CD8-positive, alpha-beta memory T cell (primary cell): ENCODE measurements at places on chromosomes 1 and 21.

DNA sequence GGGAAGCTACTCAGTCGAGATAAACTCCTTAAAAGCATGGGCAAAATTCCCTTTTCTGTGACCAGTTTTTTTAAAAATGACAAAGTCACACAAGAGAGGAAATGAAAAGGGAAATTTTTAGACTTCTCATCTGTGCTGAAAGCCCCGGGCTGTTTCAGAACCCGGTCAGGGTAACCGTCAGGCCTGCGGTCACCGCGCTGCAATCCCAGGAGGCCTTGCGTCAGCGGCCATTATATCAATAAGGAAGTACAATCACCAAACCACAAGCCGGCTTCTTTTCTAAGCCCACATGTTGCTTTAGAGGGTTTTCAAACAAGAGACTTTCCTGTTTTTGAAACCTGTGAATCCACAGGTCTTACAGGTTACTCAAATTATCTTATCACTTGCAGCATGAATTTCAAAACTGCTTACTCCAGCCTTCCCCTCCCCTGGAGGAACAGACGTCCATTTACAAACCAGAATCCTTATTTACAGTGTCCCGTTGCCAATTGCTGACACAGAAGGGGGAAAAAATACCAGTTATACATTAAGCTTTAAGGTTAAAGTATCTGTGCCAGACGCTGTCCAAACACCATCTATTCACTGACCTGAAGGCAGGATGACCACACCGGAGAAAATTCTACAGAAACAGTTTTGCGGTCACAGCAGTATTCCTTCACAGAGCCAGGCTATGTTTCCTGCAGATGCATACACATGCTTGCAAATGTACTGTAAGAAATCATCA lies 165.3 kb downstream of the TOMM20 start:
- DNase-seq = peak; percentile 83

GRCh38 chr21:44090325-44090724 lies 16.9 kb upstream of the PWP2 start:
- DNase-seq = no peak

GRCh38 chr21:43913928-43914327 lies 48.9 kb downstream of the AGPAT3 start:
- no peak for DNase-seq

- DNase-seq = no peak
Observed at GRCh38 chr1:10838541-10838940, 42.1 kb upstream of the CASZ1 start.

- no peak for DNase-seq
Observed at GRCh38 chr21:39724944-39725343, 20.0 kb upstream of the IGSF5 start.

DNA sequence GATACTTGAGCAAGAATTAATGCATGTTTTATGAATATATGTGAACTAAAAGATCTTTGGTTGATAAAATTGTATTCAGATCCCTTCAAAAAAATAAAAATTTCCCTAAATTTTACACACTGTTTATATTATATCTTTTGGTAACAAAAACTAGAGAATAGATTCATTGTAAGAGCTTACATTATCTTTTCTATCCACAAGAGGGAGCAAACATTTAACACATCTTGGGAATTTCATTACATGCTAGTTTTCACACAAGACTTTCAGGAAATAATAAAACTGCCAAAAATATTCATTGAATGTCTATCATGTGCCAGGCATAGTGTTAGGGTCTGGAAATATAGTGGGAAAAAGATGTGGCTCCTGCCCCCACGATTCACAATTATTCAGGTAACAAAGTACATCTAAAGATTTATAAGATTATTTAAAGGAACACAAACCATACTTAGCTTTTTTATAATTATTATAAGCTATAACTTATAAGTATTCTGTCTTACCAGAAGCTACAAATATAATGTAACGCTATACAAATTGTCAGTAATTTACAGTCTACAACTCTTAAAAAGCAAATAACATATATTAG lies 30.6 kb downstream of the FAF1 start:
- DNase-seq = no peak

GRCh38 chr1:81799939-81800694 lies 617 bp upstream of the ADGRL2 start:
- DNase-seq = no peak

- DNase-seq = no peak
Observed at GRCh38 chr1:35080171-35080854, 1.1 kb downstream of the ZMYM1 start.

DNA sequence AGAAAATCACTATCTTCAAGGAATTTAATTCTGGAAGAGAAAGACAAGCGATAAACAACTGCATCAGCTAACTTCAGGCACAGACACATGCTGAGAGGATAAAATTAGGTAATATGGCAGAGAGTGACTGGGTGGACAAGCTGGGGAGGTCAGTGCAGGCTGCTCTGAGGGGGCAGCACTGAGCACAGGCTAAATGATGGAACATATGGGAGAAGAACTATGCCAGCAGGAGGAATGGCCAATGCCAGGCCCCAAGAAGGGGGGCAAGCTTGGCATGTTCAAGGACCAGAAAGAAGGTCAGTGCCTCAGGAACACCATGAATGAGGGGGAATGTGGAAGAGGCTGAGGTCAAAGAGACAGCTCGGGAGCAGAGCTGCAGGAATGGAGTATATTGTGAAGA lies 190.7 kb upstream of the MAP1LC3C start:
- DNase-seq = no peak

DNA sequence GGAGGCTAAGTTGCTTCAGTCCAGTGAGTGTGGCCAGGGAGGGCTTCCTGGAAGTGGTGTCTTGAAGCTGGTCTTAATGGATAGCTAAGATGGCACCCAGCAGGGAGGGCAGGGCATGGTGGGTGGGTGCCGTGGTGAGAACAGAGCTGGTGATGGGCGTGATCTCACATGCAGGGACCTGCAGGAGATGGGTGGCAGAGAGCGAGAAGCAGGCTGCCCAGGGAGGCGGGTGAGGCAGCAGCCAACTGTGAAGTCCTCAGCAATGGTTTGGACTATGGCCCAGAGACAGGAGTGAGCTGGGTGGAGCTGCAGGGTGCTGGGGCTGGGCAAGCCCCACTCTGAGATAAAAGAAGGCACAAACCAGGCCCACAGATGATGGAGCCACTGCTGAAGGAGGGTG lies 50.7 kb downstream of the UMODL1 start:
- DNase-seq = no peak

GRCh38 chr1:220928725-220929300 lies 49.6 kb downstream of the HLX start:
- no peak for DNase-seq

DNA sequence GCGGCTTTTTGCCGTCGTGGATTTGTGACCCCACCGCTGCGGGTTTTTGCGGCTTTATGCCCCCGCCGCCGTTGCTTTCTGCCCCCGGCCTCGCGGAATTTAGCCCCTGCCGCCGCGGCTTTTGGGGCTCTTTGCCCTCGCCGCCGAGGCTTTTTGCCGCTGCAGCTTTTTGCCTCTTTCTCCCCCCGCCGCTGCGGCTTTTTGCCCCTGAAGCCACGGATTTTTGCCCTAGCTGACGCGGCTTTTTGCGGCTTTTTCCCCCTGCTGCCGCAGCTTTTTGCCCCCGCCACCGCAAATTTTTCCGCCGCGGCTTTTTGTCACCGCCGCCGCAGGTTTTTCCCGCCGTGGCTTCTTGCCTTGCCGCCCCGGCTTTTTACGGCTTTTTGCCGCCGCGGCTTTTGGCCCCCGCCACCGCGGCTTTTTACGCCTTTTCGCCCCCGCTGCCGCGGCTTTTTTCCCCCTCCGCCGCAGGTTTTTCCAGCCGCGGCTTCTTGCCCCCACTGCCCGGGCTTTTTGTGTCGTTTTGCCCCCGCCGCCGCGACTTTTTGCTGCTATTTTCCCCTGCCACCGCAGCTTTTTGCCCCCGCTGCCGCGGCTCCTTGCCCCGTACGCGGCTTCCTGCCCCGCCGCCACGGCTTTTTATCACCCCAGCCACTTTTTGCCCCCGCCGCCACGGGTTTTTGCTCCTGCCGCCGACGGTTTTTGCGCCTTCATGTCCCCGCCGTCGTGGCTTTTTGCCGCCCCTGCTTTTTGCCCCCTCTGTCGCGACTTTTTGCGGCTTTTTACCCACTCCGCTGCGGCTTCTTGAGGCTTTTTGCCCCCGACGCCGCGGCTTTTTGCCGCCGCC lies 3933.6 kb downstream of the SRGAP2C start:
- no peak for DNase-seq

DNA sequence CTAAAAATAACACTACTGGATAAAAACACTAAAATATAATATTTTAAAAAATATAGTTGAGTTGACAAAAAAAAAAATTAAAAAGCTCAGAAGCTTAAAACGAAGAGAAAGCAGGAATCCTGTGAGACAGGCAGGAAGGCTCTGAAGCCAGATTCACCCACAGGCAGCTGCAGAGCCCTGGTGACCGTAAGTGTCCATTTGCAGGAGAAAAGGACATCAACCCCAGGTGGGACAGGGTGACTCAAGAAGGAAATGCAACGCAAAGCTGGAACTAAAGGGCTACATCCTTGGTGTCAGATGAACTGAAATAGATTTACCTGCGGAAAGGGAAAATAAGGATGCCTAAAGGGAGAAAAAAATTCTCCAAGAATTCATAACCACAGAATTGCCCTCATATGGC lies 46.8 kb downstream of the USP24 start:
- no peak for DNase-seq

- no peak for DNase-seq
Observed at GRCh38 chr1:81730881-81731280, 69.9 kb upstream of the ADGRL2 start.

GRCh38 chr1:96918406-96918805 lies 196.8 kb downstream of the PTBP2 start:
- no peak for DNase-seq

DNA sequence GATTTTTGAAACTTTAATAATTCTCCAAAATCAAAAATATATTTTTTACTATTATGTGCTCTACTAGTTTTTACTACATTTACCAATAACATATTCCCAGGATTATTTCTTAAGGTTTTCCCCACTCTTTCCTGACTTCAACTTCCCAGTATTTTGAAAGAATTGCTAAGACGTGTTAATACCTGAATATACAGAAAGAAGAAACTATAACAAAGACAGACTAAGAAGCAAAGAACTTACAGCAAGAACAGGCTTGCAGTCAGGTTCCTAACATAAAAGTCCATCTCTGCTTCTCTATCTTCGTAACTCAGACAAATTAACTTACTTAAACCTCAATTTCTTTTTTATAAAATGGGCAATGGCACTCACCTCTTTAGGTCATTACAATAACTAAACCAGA lies 63.2 kb downstream of the SRSF11 start:
- DNase-seq = no peak

GRCh38 chr1:245956225-245956624 lies 550.9 kb downstream of the SMYD3 start:
- peak; percentile 4 for DNase-seq

GRCh38 chr1:43207229-43207853 lies 35.2 kb downstream of the CFAP57 start:
- DNase-seq = no peak

- no peak for DNase-seq
Observed at GRCh38 chr1:105101261-105101660, 1351.6 kb downstream of the AMY1C start.

DNA sequence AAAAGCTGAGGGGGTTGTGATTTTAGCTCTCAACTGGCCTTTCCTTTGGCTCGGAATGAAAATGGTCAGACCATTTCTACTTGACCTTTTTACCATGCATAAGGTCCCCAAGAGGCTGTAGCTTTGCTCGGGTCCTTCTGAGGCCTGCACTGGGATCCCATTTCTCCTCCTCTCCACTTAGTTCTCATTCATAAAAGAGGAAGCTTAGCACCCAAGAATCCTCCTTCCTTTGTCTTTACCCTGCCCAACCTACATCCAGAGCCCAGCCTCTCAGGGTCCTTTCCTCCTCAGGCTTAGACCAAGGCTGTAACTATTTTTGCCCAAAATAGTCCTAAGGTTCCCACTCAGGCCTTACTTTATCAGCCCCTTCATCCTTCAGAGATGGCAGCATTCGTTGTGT lies 6.0 kb upstream of the SLC27A3 start:
- no peak for DNase-seq

DNA sequence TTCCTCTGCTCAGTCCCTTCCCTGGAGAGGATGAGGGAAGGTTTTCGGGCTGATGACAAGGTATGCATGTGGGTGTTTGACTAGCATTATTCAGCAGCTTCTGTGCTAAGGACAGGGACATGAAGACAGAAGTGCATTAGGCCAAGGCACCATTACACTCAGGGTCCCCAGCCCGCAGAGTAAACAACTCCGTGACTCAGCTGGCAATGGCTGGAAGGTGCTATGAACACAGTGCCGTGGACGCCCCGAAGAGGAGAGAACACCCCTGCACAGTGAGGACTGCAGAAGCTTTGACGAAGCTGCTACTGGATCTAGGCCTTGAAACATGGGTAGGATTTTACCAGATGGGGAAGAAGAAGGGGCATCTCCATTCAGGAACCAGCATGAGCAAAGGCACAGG lies 13.7 kb upstream of the EPS8L3 start:
- DNase-seq = no peak
